ENCODE measurements at places on chromosomes 6 and 20.

GRCh38 chr6:150719831-150720230 is 120.1 kb downstream of the PLEKHG1 start:
- no peak for DNase-seq

DNA sequence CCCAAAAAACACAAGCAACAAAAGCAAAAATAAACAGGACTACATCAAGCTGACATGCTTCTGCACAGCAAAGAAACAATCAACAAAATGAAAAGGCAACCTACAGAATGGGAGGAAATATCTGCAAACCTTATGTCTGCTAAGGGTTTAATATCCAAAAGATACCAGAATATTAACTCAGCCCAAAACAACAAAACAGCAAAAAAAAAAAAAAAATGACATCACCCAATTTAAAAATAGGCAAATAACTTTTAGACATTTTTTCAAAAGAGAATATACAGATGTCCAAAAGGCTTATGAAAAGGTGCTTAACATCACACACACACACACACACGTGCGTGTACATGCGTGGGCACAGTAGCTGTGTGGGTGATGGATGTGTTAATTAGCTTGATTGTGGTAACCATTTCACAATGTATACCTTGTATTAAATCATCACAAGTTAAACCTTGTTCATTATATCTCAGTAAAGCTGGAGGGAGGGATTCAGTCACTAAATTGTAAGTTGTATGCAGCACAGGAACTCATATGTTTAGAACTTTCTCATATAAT is 52.4 kb downstream of the QKI start:
- no peak for DNase-seq

- DNase-seq, result no peak
These were observed 142.1 kb upstream of the PDE10A start for GRCh38 chr6:165805067-165805555.

DNA sequence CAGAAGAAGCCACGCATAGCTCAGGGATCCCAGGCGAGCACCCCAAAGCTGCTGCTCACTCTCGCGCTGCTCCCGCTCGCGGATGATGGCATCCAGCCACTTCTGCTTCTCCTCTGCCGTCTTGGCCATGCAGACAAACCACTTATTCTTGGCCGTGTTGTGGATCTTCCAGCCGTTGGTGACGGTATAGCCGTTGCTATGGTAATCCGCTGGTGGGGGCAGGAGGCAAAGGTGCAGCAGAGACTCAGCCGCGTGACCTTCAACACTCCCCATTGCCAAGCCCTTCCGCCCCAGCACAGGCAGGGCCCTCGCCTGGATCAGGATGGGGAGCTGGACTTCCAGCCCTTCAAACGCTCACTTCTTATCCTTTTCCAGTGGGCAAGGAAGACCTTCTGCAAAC is 136.9 kb downstream of the PREX1 start:
- DNase-seq, result no peak

DNA sequence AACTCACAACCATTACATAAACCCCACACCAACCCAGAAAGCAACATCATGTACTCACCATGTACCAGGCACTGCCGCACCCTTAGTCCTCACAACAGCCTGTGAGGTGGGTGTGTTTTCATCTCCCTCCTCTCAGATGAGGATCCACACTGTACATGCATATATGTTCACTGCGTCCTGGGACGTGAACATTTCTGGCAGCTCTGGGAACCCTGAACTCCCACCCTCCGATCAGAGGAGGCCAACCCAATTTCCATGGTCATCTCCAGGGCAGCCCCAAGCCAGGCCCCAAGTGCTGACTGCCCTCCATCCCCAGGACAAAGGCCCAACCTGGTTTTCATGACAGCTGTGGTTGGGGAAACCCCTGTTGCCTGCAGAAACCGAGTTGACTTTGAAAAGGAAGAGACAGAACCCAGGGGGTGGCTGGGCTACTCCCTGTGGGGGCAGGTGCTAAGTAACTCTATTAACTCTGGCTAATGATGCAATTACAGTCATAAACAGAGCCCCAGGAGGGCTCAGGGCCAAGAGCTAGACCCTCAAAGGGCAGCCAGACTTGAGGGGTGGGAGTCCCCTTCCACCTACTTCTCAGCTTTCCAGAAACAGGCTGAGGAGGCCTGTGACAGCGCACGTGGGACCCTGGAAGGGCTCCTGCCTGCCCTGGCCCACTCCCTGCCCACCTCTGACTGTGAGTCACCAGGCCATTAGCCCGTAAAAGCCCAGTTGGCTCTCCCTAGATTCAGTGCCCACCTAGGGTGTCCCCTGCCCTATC is 2.6 kb downstream of the TFEB start:
- DNase-seq, result peak; percentile 72

- DNase-seq, result peak; percentile 21
These were observed 18.0 kb upstream of the SIRPB2 start for GRCh38 chr20:1509237-1509636.

GRCh38 chr20:9092655-9093054 is 23.8 kb downstream of the PLCB4 start:
- DNase-seq, result no peak

- DNase-seq, result no peak
These were observed 38.2 kb downstream of the ZNF341 start for GRCh38 chr20:33770005-33770404.

DNA sequence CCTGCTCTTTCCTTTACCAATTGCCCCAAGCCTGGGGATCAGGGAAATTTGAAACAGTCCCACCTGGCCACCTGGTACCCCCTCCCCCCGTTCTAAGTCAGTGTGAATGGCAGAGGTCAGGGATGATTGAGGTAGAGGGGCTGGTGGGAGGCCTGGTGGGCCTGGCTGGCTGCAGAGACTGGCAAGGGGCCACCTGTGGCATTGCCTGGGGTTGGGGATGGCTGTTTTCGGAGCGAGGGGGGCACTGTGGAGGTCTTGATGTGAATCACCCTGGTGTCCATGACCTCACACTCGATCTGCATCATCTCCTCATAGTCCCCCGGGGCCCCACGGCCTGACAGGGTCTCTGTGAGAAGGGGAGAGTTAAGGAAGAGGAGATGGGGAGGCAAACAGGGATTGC is 6.5 kb upstream of the TNXB start:
- no peak for DNase-seq

GRCh38 chr20:14422892-14423291 is 85.5 kb upstream of the FLRT3 start:
- DNase-seq, result no peak

- DNase-seq, result no peak
These were observed 209.3 kb upstream of the TAB2 start for GRCh38 chr6:149108038-149108748.

GRCh38 chr20:32078791-32079190 is 26.7 kb downstream of the HCK start:
- no peak for DNase-seq

DNA sequence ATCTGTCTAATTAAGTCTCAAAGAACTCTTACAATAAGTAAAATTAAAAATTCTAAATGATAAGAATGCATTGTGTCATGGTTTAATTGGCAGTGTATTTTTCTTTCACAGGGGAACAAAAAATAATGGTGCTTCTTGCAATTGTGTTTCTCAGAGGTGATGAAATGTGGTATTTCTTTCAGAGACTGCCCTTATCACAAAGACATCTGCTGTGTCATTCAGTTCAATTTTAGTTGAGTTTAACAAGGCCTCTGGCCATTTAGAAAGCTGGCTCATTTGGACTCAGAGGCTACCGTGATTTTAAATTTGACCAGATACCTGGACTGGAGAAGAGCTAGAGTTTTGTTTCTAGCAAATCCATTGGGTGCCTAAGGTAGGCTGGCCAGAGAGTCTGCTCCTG is 23.6 kb upstream of the ZNF831 start:
- DNase-seq, result no peak

DNA sequence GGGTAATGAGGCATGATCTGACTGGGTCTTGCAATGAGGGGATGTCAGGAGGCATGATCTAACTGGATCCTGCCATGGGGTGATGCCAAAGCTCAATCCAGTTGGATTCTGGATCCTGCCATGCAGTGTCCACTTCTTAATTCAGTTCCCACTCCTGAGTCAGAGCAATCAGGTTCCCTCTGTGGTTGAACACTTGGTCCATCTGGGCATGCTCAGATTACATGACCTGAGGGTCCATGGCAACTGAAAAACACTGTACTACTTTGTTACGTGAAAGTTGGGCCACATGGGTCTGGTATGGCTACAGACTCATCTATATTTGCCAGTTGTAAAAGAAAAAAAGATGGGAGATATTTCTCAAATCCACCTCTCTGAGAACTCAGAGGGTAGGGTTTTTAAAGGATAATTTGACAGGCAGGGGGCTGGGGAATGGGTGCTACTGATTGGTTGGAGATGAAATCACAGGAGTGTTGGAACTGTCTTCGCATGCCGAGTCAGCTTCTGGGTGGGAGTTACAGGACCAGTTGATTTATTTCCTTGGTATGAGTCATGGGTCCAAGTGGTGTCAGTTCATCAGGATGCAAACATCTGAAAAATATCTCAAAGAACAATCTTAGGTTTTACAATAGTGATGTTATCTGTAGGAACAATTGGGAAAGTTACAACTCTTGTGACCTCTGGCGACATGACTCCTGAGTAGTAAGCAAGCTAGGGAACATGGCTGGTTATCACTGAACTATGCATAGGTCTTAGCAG is 21.6 kb downstream of the C6orf163 start:
- no peak for DNase-seq

GRCh38 chr20:63136296-63136695 is 79.6 kb downstream of the YTHDF1 start:
- no peak for DNase-seq

- DNase-seq, result no peak
These were observed 23.3 kb upstream of the ENPP1 start for GRCh38 chr6:131784561-131784960.

DNA sequence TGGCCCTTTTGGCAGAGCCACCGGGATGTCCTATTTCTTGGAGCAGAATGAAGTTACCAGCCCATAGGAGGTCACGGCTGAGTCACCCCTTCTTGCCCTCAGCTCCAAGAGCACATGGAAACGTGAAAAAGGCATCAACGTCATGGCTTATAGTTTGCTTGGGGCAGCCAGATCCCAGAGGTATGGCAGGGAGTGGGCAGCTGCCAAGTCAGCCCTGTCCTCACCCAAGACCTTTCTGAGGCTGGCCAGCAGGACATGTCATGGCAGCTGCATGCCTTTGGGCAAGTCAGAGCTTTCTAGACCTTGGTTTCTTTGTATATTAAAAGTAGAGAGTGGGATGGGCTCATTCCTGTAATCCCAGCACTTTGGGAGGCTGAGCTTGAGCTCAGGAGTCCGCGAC is 8.2 kb upstream of the MDFI start:
- DNase-seq, result no peak

- DNase-seq, result no peak
These were observed 1355.0 kb upstream of the MAP3K7 start for GRCh38 chr6:91941838-91942237.

GRCh38 chr6:48212501-48212900 is 101.5 kb upstream of the PTCHD4 start:
- DNase-seq, result no peak

DNA sequence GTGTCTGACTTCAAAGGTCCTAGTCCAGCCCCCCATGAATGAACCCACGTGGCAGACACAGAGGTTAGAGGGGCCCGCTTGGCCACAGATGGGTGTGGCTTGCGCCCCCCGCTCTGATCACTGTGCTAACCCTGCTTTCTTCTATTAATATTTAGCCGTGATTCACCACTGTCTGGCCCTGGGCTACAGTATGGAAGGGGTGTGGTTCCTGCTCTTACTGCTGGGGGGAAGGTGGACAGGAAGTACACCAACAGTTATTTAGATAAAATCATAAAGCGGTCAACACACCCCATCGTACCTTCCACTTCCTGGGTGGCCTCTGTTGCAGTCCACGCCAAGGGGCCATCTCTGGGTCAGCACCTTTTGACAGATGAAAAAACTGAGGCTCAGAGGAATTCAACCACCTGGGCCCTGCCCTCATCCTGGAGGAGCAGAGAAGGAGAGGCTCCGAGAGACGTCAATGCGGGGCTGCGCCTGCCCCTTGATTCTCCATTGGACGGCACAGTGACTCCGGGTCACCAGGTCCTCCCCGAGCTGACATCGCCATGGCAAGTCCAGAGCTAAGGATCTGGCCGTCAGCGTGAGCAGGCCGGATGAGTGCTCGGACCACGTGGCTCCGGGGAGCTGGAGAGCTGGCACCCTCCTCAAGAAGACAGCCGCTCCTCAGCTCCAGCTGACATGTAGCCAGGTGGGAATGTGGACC is 206.3 kb downstream of the PREX1 start:
- DNase-seq, result no peak

- DNase-seq, result no peak
These were observed 8.9 kb upstream of the IGF2R start for GRCh38 chr6:159959976-159960384.

DNA sequence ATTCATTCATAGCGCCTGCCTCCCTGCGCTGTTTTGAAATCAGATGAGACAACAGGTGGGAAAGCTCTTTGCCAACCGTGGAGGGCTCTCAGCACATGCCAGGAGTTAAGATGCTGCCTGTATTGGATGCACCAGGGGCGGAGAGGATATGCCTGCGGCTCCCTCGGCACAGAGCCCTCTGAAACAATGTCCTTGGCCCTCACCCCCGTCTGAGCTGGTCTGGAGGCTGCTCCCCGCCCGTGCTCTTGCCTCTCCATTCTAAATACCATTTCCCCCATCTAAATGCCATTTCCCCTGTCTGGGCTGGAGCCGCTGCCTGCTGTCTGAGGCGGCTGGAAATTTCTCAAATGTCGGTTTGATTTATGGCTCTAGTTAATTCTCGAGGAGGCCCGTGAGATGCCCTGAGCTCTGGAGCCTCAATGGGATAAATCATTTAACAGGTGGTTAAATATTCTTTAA is 50.8 kb upstream of the MLN start:
- DNase-seq, result no peak

- no peak for DNase-seq
These were observed 11.5 kb upstream of the RPS6KA2 start for GRCh38 chr6:166638573-166638964.

DNA sequence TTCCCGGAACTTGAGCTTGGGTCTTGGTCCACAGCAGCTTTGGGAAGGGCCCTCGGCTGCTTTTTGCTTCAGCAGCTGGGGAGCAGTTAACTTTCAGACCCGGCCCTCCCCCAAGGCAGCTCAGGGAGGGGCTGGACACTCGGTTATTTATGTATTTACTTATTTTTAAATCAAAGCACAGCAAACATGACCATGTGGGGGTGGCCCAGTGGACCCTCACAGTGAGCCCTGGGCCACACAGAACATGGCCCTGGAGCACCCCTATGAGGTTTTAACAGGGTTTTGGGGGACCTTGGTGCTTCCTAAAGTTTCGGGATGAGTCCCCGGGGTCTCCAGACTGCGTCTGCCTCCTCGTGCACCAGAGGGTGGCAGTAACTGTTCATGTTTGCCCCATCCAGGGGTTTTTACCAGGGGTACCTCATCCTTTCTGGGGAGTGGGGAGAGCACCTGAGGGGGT is 26.6 kb upstream of the NPBWR2 start:
- DNase-seq, result no peak

DNA sequence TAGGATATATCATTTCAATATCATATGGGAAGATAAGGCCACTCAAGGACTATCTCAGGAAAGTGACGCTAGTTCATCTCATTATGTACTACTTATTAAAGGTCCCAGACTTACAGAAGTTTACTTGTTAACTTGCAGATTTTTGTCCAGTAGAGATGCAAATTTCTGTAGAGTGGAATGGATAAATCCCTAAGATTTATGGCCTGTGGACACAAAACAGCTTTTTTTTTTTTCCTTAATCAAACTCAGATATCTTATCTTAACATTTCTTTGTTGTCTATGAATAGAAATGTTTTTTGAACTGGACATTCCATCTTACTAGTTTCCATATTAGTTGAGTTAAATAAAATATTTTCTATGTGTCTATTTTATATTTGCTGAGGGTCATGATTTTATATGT is 110.5 kb upstream of the MAP7 start:
- DNase-seq, result no peak

All from activated CD4-positive, alpha-beta T cell treated with anti-CD3 and anti-CD28 coated beads, Interleukin-2, Interleukin-6, amounts not matched to agents 100 ng/mL and 50 ng/mL, durations not matched to agents 16 hours and 8 hours (primary cell).